ENCODE measurements at places on chromosomes 5 and 9.

DNA sequence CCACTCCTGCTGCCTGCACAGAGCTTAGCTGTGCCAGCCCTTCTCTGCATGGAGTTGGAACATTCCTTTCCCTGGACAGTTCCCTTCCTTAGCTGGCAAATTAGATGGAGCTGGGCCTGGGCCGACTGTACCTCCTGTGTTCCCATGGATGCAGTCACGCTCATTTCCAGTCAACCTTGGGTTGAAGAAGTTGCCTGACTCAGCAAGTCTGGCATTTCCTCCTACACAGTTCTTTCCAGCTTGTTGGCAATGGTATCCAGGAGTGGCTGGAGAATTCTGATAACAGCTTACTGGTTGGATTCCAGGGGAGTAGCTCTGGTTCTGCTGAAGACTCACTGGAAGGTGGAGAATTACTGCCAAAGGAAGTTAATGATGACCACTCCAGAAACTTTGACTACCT, 9.2 kb upstream of the TAF1L start:
- DNase-seq = peak; percentile 88

- DNase-seq = no peak
Observed at GRCh38 chr9:121924700-121925099, 168.4 kb downstream of the TTLL11 start.

GRCh38 chr9:113858282-113858681, 17.8 kb upstream of the ZNF618 start:
- no peak for DNase-seq

DNA sequence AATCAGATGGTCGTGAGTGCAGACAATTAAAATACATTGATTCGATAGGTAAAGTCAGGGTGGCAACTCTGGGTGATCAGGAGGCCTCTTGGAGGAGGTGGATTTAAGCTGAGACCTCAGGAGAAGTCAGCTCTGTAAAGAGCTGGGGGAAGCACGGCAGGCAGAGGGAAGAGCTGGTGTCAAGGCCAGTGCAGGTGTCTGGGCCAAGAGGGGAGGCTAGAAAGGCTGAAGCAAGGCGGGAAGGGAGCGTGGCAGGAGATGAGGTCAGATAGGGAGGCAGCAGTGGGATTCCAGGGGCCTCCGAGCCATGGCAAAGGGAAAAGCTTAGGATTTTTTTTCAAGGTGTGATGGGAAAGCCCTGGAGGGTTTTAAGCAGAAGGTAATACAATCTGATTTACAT, 178.7 kb downstream of the FSTL4 start:
- no peak for DNase-seq

DNA sequence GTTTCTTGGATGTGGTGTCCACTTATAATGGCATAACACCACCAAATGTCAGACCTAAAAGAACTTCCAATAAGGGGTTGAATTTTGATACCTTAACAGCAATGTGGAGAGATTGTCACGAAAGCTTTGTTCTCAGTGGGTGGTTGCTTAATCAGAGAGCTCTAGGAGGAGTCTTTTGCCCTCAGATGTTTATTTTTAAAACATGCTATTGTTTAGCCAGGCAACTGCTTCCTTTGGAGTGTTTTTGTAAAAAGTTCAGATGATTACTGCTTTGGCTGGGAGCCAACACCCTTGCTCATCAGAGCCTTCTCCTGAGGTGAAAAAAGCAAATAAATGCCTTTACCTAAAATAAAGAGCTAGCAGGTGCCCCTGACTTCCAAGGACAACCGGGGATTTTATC, 65.0 kb downstream of the SLC1A1 start:
- no peak for DNase-seq

GRCh38 chr9:98097836-98098235, 21.2 kb downstream of the TRIM14 start:
- no peak for DNase-seq

GRCh38 chr9:131610231-131610761, 65.0 kb downstream of the PRRT1B start:
- DNase-seq = no peak

- no peak for DNase-seq
Observed at GRCh38 chr5:96896276-96896675, 20.0 kb downstream of the ERAP2 start.

GRCh38 chr9:79120533-79120932, 451.2 kb upstream of the TLE4 start:
- no peak for DNase-seq

GRCh38 chr5:131672776-131673175, 37.7 kb upstream of the RAPGEF6 start:
- DNase-seq = no peak

DNA sequence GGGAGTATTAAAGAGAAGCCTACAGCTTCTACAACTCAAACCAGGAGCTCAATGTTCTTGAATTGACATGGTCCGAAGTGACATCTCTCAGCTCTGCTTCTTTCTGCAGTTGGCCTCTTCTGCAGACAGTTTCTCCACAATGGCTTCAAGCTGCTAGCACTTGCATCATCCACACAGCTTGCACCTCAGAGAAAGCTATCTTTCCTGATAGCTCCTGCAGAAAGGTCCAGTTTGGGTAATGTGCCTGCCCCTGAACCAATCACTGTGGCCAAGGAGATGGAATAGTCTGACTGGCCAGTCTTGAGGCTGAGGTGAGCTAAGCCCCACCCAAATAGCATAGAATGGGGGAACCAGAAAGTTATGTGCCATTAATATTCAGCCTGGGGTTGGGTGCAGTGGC, 95.8 kb upstream of the ABCA1 start:
- DNase-seq = no peak

GRCh38 chr9:33254211-33254610, 10.3 kb downstream of the BAG1 start:
- no peak for DNase-seq

DNA sequence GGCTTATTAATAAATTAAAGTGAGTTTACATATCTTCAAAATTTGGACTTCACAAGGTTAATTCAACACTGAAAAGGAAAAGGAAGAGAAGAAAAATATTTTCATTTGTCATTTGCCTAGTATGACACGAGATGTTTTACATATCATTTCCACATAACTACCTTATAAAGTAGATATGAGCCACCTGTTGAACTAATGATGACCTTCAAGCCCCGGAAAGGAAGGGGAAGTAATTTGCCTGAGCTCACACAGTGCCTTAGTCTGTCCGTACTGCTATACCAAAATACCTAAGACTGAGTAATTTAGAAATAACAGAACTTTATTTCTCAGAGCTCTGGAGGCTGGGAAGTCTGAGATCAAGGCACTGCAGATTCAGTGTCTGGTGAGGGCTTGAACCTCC, 17.9 kb downstream of the CMYA5 start:
- no peak for DNase-seq

- peak; percentile 7 for DNase-seq
Observed at GRCh38 chr9:34961574-34962490, 3.7 kb downstream of the PHF24 start.

DNA sequence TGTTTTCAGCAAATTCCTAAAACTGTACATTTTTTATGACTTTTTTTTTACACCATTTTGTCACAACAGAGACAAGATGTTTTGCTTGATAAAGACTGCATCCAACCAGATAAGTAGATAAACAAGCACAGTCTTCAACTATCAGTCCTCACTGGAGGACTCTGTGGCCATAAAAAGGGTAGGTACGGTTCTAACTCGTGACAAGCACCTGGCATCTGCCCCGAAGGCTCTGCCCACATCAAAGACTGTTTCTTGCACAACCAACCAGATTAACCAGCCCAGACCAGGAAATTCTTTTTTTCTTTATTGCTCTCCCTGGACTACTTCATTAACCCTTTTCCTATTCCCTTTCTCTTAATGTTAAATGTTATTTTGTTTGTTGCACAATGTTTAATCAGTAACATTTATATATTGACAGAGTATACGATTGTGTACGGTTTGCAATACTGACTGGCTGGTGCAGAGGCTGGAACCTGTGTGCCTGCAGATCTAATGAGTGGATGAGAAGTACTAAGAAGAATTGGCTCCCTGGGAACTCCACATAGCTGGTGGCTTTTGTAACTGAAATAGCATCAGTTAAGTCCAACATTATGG, 74.1 kb downstream of the SERINC5 start:
- no peak for DNase-seq

- DNase-seq = no peak
Observed at GRCh38 chr5:171901764-171902163, 104.7 kb downstream of the FBXW11 start.

DNA sequence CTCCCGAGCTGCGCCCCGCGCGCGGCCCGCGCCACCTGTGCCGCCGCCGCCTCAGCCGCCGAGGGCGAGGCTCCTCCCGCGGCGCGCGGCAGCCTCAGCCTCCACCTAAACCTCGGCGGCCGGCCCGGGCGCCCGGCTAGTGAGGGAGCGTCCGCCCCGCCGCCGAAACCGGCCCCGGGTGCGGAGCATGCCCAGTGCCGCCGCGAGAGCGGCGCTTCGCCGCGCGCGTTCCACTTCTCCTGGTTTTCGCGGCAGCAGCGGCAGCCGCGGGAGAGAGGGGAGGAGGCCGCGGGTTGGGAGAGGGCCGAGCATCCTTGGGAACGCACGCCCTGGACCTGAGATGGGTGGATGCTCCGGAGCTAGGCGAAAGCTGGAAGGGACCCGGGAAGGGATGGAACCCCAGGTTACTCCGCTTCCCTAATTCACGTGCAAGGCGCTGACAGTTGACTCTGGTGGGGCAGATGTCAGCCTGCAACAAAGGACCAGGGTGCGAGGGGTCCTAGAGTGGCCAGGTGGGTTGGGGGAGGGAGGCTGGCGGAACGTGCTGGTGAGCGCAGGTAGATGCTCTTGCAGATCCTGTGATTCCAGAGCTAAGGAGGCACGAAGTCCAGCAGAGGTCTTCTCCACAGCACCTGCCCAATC, at the start of gene CTNND2:
CTNND2 (minus strand) TSS at position 182 of the 642 bp plus-strand sequence. CDS start 593 bp downstream, outside the sequence.
- DNase-seq = no peak

DNA sequence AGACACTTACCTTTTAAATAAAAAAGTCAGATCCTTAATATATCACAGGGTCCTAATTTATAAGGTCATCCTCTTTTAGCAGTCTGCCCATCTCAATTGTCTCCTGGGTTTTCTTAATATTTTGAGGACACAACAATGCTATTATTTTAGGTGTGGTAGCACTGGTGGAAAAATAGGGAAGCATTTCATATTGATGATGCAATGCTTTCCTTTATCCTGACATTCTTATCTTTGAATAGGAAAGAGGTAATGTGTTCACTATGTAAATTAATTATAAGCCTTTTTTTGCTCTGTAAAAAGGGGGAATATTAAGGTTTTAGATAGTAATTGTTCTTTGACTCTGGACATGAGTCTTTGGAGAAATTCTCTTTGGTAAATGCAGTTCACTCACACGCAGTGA, 164.7 kb downstream of the YTHDC2 start:
- DNase-seq = no peak

DNA sequence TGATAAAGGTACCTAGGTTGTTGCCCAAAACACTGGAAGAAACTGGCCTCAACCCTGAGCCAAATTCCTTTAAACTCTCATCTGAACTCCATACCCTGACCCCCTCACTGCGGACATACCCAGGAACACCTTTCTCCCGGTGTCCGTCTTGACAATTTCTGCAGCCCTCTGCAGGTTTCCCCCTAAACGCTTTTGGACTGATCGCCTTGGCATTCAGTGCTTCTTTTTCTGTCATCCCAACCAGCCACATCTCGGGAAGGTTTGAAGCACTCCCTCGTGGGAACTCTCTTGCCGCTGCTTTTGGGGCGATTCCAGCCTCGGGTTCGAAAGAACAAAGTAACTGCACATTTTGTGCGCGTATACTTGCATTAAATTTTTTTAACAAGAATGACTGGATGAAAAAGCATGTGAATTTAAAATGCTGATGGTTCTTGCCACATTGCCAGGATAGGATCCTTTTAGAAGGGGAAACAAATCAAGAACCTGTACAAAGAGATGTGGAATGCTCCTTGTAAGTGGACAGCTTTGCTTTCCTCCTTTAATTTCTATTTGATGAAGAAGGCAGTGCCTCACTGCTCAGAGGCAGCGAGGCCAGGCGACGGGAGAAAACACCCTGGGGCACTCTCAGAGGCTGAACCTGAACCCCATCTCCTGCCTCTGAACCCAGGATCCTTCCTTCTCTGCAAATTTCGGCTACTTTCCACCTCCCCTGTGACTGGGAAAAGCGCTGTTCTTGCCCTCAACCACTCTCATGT, 615 bp downstream of the PSMD5 start:
- DNase-seq = no peak

GRCh38 chr9:19246891-19247290, 16.4 kb downstream of the DENND4C start:
- DNase-seq = no peak

DNA sequence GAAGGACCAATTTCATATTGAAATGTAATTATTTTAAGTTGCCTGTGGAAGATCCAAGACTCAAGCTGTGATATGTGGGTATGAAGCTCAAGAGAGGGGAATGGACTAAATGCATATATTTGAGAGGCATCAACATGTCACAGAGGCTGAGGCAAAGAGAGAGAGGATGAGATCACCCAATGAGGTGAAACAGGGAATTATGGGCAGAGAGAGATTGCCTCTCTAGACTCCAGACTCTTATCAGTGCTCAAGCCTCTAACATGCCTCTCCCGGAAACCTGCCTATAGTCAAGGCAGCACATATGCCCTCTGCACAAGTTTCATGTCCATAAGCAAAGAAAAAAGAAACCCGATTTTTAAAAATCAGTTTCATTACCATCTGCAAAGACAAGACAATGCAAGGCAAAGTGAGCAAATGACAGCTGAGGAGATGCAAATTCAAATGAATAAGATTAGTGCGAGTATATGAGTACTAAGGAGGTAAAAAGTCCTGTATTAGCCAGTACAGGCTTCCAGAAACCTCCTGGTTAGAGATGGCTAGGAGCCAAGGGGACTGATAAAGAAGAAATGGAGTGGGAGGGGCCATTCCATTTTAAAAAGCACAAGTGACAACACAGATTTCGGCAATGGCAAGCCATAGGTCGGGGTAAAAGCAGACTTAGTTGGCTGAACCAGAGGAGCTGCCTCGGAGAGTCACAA, 9.4 kb downstream of the APTX start:
- no peak for DNase-seq

DNA sequence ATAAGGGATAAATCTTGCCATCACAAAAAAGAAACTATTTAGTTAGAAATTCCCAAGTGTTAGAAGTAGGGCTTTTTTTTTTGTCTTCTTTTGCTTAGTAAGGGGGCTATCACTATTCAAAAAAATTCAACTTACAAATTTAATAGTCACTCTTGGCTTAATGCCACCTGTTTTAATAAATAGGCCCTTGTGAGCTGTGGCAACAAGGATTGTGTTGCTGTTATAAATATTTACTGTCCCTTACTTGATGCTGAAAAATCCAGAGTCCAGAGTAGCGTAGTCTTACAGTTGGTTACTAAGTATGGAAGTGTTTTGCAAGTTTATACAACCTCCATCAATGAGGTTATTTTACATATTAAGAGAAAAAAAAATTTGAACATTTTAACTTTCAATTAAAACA, 21.4 kb upstream of the CEP78 start:
- DNase-seq = no peak

DNA sequence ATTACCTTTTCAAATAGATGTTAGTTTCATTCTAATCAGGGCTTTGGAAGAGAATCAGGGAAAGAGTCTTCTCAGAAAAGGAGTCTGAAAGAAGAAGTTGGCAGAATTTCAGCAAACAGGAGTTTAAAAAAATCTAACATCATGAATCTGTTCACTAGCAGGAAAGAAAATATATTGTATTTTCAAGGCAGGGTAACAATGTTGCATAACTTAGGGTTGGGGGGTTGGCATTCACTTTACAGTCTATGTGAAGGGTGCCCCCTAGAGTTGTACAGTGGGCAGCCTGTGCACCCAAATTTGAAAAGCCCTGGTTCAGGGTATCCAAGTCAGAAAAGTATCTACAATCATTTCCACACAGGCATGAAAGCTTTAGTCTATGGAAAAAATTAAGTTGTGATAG, 348.4 kb upstream of the SLC30A5 start:
- DNase-seq = no peak
